ENCODE measurements at places on chromosomes 12 and 14.

DNA sequence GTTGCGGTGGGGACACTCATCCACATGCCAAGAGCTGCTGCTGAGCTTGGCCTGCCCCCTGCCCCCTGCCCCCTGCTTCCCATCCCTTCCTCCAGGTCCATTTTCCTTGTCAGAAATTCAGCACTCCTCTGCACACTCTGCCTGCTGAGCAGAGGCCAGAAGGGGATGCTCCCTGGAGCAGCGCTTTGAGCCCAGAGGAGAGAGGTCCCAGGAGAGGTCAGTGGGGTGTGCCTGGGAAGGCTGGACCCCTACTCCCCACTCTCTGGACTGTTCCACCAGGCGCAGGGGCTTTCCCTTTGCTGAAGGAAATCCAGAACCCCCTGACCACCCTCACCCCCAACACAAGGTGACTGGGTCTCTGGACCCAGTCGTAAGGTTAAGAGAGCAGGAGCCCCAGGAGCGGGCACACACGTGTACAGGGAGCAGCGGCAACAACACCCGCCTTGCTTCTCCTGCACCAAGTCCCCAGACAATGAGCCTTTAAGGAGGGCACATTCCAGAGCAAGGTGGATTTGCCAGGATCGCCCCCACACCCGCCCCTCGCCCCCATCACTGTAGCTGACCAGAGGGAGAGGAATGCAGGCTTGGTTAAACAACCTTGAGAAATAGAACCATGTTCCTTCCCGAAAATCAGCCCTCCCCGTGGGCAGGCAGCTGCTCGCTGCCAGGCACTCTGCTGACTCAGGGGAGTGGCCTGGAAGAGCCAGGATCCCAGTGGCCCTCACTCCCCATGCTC lies 30.7 kb downstream of the ISCA2 start:
- DNase-seq = no peak

DNA sequence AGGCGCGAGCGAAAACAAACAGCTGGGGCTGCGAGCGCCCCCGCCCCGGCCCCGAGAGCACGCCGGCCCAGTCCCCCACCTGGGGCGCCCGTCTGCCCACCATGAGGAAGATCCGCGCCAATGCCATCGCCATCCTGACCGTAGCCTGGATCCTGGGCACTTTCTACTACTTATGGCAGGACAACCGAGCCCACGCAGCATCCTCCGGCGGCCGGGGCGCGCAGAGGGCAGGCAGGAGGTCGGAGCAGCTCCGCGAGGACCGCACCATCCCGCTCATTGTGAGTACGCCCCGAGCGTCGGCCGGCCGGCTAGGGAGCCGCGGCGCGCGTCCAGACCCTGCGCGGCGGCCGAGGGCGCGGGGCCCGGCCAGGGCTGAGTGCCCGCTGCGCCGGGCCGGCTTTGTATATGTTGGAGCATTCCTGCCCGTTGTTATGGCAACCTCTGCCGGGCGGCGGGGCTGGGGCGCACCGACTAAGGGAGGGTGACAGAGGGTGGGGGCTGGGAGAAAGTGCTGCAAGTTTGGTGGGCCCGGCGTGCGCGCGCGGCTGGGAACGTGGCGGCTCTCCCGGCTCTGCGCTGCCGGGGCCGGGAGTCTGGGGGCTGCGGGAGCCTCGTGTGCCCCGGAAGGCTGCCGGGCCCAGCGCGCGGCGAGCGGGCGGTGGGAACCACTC lies 367 bp downstream of the GALNT16 start:
- DNase-seq = peak; percentile 80

DNA sequence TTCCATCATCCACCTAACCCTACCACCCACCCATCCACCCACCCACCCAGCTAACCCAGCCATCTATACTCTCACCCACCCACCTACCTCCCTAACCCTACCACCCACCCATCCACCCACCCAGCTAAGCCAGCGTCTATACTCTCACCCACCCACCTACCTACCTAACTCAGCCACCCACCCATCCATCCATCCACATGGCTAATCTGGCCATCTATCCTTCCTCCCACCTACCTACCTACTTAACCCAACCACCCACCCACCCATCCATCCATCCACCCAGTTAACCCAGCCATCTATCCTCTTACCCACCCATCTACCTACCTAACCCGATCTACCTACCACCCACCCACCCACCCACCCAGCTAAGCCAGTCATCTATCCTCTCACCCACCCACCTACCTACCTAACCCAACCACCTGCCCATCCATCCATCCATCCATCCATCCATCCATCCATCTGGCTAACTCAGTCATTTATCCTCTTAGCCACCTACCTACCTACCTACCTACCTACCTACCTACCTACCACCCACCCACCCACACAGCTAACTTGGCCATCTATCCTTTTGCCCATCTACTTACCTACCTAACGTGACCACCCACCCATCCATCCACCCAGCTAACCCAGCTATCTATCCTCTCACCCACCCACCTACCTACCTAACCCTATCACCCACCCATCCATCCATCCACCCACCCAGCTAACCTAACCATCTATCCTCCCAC lies 44.1 kb downstream of the RFLNA start:
- no peak for DNase-seq

GRCh38 chr14:104876251-104876699 lies 11.2 kb downstream of the CEP170B start:
- DNase-seq = peak; percentile 26

GRCh38 chr14:41034969-41035368 lies 571.7 kb upstream of the LRFN5 start:
- no peak for DNase-seq
